Activated CD8-positive, alpha-beta T cell treated with anti-CD3 and anti-CD28 coated beads for 36 hours (primary cell): ENCODE measurements at places on chromosomes 6 and 20. TPM values are rescaled to one million over a fixed set of nuclear protein-coding genes. Genes with fewer than 3 reads are reported as not detected.

DNA sequence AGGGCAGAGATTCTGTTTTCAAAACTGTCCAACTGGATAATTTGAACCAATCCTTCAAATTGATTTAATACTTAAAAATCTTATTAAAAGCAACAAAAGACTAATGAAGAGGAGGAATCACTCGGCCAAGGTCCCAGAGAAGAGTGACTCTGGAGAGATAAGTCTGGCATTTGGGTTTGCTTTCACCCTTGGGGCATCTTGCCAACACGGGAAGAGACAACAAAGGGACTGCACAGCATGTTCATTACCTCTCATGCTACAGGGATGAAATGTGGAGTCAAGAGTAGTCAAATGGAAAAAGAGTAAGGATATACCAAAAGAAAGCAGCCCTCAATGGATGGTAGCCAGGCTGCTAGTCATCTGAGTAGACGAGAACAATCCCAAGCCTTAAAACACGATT lies 68.2 kb downstream of the KHDRBS2 start:
- H3K36me3 ChIP-seq: no peaks in the 10 kb centered on the region
- no peaks in the 10 kb centered on the region for H3K4me1 ChIP-seq
- DNase-seq: no peak
- H3K27ac ChIP-seq: no peak overlapping the region
- no peaks in the 10 kb centered on the region for H3K27me3 ChIP-seq

DNA sequence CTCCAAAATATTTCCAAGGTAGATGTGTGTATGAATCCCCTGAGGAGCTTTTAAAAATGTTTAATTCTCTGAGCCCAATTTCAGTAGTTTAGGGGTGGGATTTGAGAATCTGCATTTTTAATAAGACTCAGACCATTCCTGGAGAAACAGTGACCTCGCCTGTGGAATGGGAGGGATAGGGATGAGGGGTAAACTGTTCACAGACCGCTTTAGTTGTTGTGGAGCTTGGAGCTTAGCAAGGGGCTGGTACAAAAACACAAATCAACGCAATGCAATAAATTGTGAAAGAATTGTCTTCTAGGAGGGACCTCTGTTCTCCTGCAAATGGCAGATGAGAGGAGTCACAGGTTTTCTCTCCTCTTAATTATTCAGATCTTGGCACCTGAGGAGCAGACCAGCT lies 239.3 kb upstream of the SULF2 start:
- H3K27ac ChIP-seq: no peak overlapping the region
- no peaks in the 10 kb centered on the region for H3K4me1 ChIP-seq
- no peaks in the 10 kb centered on the region for H3K36me3 ChIP-seq
- H3K27me3 ChIP-seq: peaks cover 8% of the 10 kb centered on the region

- H3K4me1 ChIP-seq: peaks cover 53% of the 10 kb centered on the region
- no peaks in the 10 kb centered on the region for H3K27me3 ChIP-seq
- H3K4me3 ChIP-seq: peak overlapping the region; percentile 96
- no peak for DNase-seq
- H3K27ac ChIP-seq: peak overlapping the region; percentile 100
Measured at GRCh38 chr20:32357375-32357868, 709 bp upstream of the ASXL1 start.

ULBP3 gene
- 0.47 TPM for total RNA-seq

- H3K4me3 ChIP-seq: no peak overlapping the region
- H3K4me1 ChIP-seq: no peaks in the 10 kb centered on the region
- no peak for DNase-seq
- H3K27ac ChIP-seq: no peak overlapping the region
- H3K27me3 ChIP-seq: no peaks in the 10 kb centered on the region
Measured at GRCh38 chr6:119368921-119369320, 19.4 kb upstream of the MAN1A1 start.

- H3K27me3 ChIP-seq: no peaks in the 10 kb centered on the region
- peaks cover 48% of the 10 kb centered on the region for H3K36me3 ChIP-seq
- H3K4me3 ChIP-seq: peak overlapping the region; percentile 69
- peak overlapping the region; percentile 96 for H3K27ac ChIP-seq
- DNase-seq: peak; percentile 45
Measured at GRCh38 chr20:1663917-1664316, 6.3 kb upstream of the SIRPG start.

GRCh38 chr6:105570416-105570815 lies 167.5 kb upstream of the PREP start:
- no peaks in the 10 kb centered on the region for H3K36me3 ChIP-seq
- no peak overlapping the region for H3K27ac ChIP-seq

SEL1L2 gene
- total RNA-seq: not detected

DNA sequence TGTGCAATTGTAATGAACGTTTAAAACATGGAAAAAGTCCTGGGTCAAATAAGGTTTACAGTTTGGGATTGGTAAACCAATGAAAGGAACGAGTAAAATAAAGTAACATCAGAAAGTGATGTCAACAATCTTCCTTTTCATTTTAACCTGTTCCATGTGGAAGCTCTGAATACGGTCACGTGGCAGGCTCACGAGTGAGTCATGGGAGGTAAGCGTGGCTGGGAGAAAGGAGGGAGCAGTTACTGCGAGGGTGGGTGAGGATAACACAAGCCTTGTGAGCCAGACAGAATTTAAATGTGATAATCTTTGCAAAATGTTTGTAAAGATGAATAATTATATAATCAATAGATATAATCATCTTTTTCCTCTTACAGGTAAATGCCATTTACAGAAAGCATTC lies 171.3 kb upstream of the HDAC2 start:
- DNase-seq: no peak
- H3K4me3 ChIP-seq: no peak overlapping the region
- peaks cover 1% of the 10 kb centered on the region for H3K27me3 ChIP-seq
- no peaks in the 10 kb centered on the region for H3K4me1 ChIP-seq
- no peaks in the 10 kb centered on the region for H3K36me3 ChIP-seq

SCGN gene
- total RNA-seq: not detected

VWA7 gene
- total RNA-seq: 1.6 TPM

- H3K27ac ChIP-seq: no peak overlapping the region
- DNase-seq: no peak
- H3K36me3 ChIP-seq: no peaks in the 10 kb centered on the region
- peaks cover 17% of the 10 kb centered on the region for H3K4me1 ChIP-seq
Measured at GRCh38 chr20:16576219-16576618, 3.0 kb upstream of the KIF16B start.

GRCh38 chr6:72533606-72534005 lies 88.3 kb upstream of the KCNQ5 start:
- H3K27me3 ChIP-seq: peaks cover 6% of the 10 kb centered on the region
- no peak overlapping the region for H3K4me3 ChIP-seq
- H3K27ac ChIP-seq: no peak overlapping the region

CEBPB gene
- 28.4 TPM for total RNA-seq

GMNN gene
- 69.2 TPM for total RNA-seq

DNA sequence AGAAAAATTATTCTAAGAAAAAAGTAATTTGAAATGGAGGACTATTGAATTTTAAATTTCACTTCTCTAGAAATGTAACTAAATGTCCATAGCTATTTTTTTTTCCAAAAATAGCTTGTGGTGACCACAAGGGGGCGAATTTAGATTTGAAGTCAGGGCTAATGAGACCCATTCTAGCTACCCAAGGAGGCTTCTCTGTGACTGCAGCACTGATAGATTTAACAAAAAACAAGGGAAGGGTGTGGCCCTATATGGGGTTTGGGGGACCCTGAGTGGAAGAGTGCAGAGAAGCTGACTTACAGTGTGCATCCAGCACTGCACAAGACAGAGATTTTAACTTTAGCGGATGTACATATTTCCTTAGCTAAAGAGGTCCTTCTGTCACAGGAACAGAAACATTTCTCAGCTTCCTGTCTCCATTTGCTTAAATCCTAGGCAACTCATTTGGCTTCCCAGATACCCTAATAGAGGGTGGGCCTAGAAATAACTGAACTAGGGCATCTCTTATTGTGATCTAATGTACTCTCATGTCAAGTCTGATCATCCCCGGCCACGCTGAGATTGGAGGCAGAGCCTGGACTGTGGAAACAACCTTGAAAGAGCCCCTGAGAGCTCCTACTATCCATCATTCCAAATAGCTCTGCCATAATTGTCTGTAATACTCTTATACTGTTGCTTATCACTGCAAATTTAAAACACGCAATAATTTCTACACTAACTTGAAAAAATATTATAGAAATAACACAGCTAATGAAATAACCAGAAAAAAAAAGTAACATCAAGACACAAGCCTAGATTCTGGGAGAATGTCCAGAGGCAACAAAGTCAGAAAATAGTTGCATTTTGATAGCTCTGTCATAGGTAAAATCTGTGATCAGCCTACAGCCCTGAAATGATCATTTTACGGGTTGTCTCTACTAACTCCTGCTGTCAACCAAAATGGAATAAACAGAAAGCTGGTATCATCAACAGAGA lies 93.6 kb downstream of the SNAP91 start:
- no peaks in the 10 kb centered on the region for H3K36me3 ChIP-seq
- no peaks in the 10 kb centered on the region for H3K4me1 ChIP-seq
- no peak overlapping the region for H3K4me3 ChIP-seq
- H3K27ac ChIP-seq: no peak overlapping the region

GRCh38 chr6:3888153-3888957 lies 39.2 kb downstream of the FAM50B start:
- H3K27ac ChIP-seq: no peak overlapping the region
- no peak for DNase-seq
- no peak overlapping the region for H3K4me3 ChIP-seq
- peaks cover 2% of the 10 kb centered on the region for H3K27me3 ChIP-seq
